ENCODE measurements at places on chromosomes 2 and 18. TPM values are rescaled to one million over a fixed set of nuclear protein-coding genes. Genes with fewer than 3 reads are reported as not detected.
A peak's percentile ranks its signal among the peaks of the same experiment; 100 is the strongest.

TMEM37 gene
- total RNA-seq, result not detected

GRCh38 chr2:173666171-173666888 is 298.8 kb downstream of the SP3 start:
- H3K27ac ChIP-seq, result no peak overlapping the region
- no peaks in the 10 kb centered on the region for H3K36me3 ChIP-seq
- H3K27me3 ChIP-seq, result peaks cover 28% of the 10 kb centered on the region
- H3K4me1 ChIP-seq, result peaks cover 8% of the 10 kb centered on the region
- DNase-seq, result no peak
- no peak overlapping the region for H3K4me3 ChIP-seq

DNA sequence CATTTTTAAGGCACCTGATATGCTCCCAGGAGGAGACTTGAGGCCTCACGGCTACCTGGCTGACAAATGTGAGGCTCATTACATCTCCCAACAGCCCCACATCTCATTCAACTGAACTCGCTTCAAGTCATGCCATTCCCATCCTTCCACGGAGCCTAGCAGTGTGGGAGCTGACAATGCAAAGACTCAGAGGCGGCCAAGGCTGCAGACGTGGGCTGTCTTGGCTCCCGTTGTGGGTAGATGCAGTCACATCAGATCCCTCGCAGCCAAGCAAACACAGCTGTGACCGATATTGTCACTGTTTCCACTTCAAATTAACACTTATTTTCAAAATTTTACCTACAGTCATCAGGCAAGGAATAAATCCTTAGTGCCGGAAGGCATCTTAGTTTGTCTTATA is 64.0 kb upstream of the TRIB2 start:
- no peak overlapping the region for H3K27ac ChIP-seq
- no peak overlapping the region for H3K4me3 ChIP-seq
- peaks cover 32% of the 10 kb centered on the region for H3K27me3 ChIP-seq
- no peak for DNase-seq

DNA sequence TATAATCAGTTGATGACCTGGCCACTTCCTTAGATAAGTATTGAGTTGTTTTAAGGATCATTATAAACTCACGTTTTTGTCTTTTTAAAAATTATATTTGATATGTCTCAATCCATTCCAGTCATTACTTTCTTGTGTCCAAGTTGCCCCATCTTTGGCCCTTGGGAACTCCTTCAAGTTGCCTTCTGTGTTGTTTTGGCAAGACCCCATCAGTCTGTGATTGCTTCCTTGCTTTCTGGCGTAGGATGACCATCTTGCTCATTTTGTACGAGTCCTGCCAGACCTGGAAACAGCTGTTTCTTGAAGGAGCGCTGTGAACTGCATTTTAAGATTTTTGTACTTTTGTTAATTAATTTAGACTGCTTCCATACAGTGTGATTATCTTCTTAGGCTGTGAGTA is 68.9 kb upstream of the ITM2C start:
- peaks cover 40% of the 10 kb centered on the region for H3K4me1 ChIP-seq
- DNase-seq, result no peak
- no peak overlapping the region for H3K4me3 ChIP-seq
- H3K36me3 ChIP-seq, result peaks cover 46% of the 10 kb centered on the region

DNA sequence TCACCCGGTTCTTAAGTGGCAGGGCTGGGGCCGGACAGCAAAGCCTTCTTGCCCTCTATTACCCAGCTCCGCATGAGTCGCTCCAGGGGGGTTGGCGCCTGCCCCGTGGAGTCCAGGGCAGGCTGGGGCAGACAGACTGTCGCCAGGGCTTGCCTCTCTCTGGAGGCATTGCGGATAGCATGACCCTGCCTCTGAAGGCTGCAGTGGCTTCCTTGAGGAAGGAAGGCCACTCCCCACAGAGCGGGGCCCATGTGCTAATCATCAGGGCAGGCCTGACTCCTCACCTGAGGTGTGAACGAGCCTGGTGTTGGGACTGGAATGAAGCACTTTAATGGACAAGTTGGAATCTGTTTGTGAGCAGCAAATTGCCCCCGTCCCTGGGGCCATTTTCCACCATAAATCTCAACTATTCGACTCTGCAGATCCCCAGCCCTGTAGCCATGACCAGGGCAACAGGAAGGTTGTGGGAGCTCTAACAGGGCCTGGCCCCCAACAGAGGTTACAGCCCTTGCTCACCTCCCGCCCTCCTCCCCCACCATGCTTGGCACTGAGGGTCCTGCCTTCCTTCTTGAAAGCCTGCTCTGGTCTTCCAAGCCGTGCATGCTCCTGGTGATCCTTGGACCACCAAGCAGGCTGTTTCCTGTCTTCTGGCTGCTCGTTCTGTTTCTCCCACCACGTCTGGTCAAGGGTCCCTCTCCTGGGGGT is 144.9 kb upstream of the HAAO start:
- DNase-seq, result no peak
- no peaks in the 10 kb centered on the region for H3K36me3 ChIP-seq
- H3K4me3 ChIP-seq, result no peak overlapping the region
- peaks cover 2% of the 10 kb centered on the region for H3K27me3 ChIP-seq

UGT1A6 gene
- total RNA-seq, result not detected

ACADL gene
- total RNA-seq, result not detected

GRCh38 chr2:219567131-219567530 is 4.2 kb downstream of the OBSL1 start:
- peaks cover 17% of the 10 kb centered on the region for H3K4me1 ChIP-seq
- H3K27me3 ChIP-seq, result peaks cover 5% of the 10 kb centered on the region
- H3K4me3 ChIP-seq, result no peak overlapping the region
- DNase-seq, result no peak
- no peak overlapping the region for H3K27ac ChIP-seq
- peaks cover 22% of the 10 kb centered on the region for H3K36me3 ChIP-seq

DNA sequence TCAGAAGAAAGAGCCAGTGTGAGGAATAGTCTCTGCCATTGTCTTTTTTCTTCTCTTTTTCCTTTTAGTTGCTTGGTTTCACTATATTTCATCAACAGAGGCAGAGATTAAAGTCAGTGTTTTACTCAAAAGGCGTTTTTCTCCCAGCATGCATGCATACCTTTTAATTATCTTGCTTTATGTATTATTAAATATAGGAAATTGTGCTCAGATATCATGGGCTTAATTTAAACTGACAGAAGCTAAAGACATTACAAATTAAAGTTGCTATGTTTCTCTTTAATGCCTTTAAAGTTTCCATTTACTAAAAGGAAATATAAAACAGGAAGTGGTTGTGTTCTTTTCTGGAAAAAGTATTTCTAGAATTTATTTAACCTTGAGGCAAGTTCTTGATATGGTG is 223.3 kb upstream of the ATP5MC3 start:
- peaks cover 1% of the 10 kb centered on the region for H3K27me3 ChIP-seq
- no peaks in the 10 kb centered on the region for H3K4me1 ChIP-seq
- DNase-seq, result no peak

DNA sequence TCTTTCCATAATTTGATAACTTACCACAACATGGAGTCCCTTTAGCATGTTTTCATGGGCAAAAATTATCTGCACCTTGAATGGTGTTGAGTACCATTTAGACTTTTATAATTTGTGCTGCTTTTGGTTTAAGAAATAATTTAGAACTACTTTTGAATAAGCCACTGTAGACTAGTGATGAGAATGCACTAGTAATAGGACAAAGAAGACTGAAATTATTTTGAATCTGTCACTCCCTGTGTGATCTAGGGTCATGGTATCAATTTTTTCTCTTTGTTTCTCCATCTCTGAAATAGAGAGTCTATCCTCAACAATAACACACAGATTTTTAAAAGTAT is 37.7 kb downstream of the EFEMP1 start:
- no peaks in the 10 kb centered on the region for H3K27me3 ChIP-seq
- no peak overlapping the region for H3K4me3 ChIP-seq
- peaks cover 75% of the 10 kb centered on the region for H3K4me1 ChIP-seq
- DNase-seq, result no peak

GRCh38 chr18:3323900-3324299 is 62.0 kb downstream of the MYL12B start:
- no peak for DNase-seq
- H3K27me3 ChIP-seq, result no peaks in the 10 kb centered on the region
- no peaks in the 10 kb centered on the region for H3K36me3 ChIP-seq
- no peak overlapping the region for H3K4me3 ChIP-seq
- peaks cover 20% of the 10 kb centered on the region for H3K4me1 ChIP-seq

DNA sequence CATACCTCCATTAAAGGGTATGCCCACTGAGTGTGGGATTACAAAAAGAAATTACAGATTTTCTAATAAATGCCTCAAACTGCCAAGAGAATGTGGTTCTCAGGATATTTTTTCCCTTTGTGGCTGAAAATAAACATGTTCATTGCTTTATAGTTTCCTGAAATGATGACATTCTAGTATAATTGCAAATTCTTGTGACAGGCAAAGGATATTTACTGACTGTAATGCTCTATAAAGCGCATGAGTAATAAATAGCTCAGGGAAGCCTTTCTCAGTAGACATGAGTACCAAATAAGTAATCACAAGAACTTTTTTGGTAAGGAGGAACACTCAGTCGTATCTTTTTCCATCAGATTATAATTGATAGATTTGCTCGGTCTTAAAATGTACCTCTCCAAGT is 72.3 kb downstream of the FTCDNL1 start:
- H3K27me3 ChIP-seq, result no peaks in the 10 kb centered on the region
- no peaks in the 10 kb centered on the region for H3K4me1 ChIP-seq
- no peak overlapping the region for H3K27ac ChIP-seq
- H3K4me3 ChIP-seq, result no peak overlapping the region
- H3K36me3 ChIP-seq, result no peaks in the 10 kb centered on the region

- DNase-seq, result peak; percentile 63
- no peaks in the 10 kb centered on the region for H3K27me3 ChIP-seq
Measured at GRCh38 chr2:102050854-102051391, 59.2 kb downstream of the IL1R2 start.

COLEC11 gene
- not detected for total RNA-seq

GRCh38 chr18:34491719-34492118 is 218.4 kb upstream of the DTNA start:
- no peaks in the 10 kb centered on the region for H3K4me1 ChIP-seq
- no peaks in the 10 kb centered on the region for H3K36me3 ChIP-seq
- H3K4me3 ChIP-seq, result no peak overlapping the region
- H3K27me3 ChIP-seq, result peaks cover 3% of the 10 kb centered on the region
- no peak for DNase-seq

CDH7 gene
- not detected for total RNA-seq

DNA sequence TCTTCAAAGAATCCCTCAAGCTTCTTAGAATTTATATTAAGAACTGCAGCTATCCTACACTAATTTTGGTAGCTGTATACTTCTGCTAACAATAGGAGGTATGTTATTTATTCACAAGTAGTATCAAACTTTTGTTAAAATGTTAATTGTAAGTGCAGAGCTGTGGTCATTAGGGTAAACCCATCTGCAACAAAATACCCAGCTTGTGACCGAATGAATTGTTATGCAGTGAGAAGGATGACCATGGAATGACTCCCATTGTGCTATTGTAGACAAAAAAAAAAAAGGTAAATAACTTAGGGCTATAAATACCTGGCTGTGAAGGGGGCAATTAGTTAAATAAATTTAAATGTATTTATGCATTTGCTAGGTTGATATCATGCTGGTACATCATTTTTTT is 186.1 kb downstream of the ADCYAP1 start:
- DNase-seq, result no peak
- no peak overlapping the region for H3K4me3 ChIP-seq

- peak; percentile 4 for DNase-seq
- H3K4me3 ChIP-seq, result no peak overlapping the region
- no peaks in the 10 kb centered on the region for H3K4me1 ChIP-seq
- H3K27ac ChIP-seq, result no peak overlapping the region
- no peaks in the 10 kb centered on the region for H3K36me3 ChIP-seq
Measured at GRCh38 chr2:134727385-134727784, 8.6 kb upstream of the TMEM163 start.

DNA sequence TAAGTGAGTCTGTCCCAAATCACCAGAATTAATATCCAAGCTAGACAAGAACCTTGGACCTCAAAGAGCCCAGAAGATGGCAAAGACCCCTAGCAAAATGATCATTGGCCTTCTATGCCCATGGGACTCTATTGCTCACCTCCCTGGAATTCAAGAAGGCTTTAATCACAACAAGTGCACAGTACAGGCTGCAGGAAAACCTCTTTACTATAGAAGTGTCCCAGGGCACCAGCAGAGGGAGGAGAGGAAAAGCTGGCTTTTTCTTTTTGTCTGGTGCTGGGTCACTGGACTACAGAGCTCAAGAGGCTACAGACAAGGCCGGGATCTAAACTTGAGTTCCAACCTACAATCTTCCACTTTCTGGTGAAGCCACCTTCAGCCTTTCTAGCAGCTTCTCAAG is 88.3 kb upstream of the PPP1CB start:
- DNase-seq, result peak; percentile 73
- H3K4me3 ChIP-seq, result peak overlapping the region; percentile 13
- peaks cover 5% of the 10 kb centered on the region for H3K36me3 ChIP-seq
- peaks cover 2% of the 10 kb centered on the region for H3K27me3 ChIP-seq
- H3K27ac ChIP-seq, result peak overlapping the region; percentile 86

- no peak overlapping the region for H3K4me3 ChIP-seq
- H3K36me3 ChIP-seq, result no peaks in the 10 kb centered on the region
- no peaks in the 10 kb centered on the region for H3K27me3 ChIP-seq
- DNase-seq, result no peak
- H3K4me1 ChIP-seq, result peaks cover 24% of the 10 kb centered on the region
Measured at GRCh38 chr2:9102861-9103662, 99.6 kb upstream of the MBOAT2 start.

GYPC gene
- total RNA-seq, result 29.0 TPM

GRCh38 chr18:62897153-62897552 is 181.8 kb downstream of the PHLPP1 start:
- peak; percentile 32 for DNase-seq
- no peak overlapping the region for H3K4me3 ChIP-seq
- H3K27me3 ChIP-seq, result no peaks in the 10 kb centered on the region
- H3K4me1 ChIP-seq, result peaks cover 47% of the 10 kb centered on the region
- peak overlapping the region; percentile 63 for H3K27ac ChIP-seq

GRCh38 chr18:3273042-3273441 is 11.1 kb downstream of the MYL12B start:
- no peak for DNase-seq
- H3K27me3 ChIP-seq, result no peaks in the 10 kb centered on the region
- no peak overlapping the region for H3K4me3 ChIP-seq
- H3K36me3 ChIP-seq, result peaks cover 24% of the 10 kb centered on the region
- peaks cover 57% of the 10 kb centered on the region for H3K4me1 ChIP-seq

CNTNAP5 gene
- not detected for total RNA-seq

DNA sequence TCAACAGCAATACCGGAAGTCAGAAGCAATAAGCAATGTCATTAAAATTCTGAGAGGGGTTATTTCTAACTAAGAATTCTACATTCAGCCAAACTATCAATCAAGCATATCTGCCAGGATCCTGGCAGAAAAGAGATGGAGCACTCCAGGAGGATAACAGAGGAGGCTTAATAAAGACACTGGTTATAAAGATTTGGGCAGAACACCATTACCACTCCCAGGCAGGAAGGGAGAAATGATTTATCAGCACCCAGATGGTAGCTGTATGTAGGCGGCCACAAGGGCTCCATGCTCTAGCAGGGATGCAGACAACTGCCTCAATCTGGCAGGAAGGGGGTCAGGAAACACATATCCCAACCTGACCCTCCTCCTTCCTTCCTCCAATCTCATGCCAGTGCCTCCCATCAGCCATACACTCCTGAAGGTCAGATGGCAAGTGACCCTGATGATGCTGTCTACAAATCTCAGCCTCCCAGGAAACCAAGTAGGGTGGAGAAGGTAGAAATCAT is 20.5 kb upstream of the TNFAIP6 start:
- H3K4me3 ChIP-seq, result no peak overlapping the region
- H3K27me3 ChIP-seq, result no peaks in the 10 kb centered on the region
- DNase-seq, result no peak
- peaks cover 47% of the 10 kb centered on the region for H3K4me1 ChIP-seq

UGT1A5 gene
- not detected for total RNA-seq

Data from HFFc6 (cell line).